Neural progenitor cell (in vitro differentiated cells): ENCODE measurements at places on chromosomes 6 and 20.

- DNase-seq: no peak
These were observed 8.1 kb upstream of the DLGAP4 start for GRCh38 chr20:36298061-36298460.

DNA sequence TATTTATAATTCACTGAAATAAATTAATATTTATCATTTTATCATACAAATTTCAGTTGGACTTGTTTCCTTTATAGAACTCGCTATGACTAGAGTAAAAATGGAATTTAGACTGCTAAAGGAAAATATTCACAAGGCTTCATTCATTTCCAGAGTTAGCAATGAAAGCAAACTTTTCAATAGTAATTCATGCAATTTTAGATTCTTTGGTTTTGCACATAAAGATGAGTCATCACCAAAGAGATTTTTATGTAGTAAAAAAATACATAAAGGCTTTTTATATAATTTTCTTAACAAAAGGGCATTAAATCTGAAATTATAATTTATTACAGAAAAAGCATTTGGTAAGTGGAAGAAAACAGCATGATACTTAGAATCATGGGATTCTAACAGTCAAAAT is 37.2 kb upstream of the STXBP5 start:
- no peak for DNase-seq

- no peak for DNase-seq
These were observed 217.9 kb upstream of the SGK1 start for GRCh38 chr6:134535831-134536230.

- DNase-seq: no peak
These were observed 22.9 kb downstream of the QKI start for GRCh38 chr6:163437466-163437865.
